Stimulated activated CD8-positive, alpha-beta memory T cell treated with anti-CD3 and anti-CD28 coated beads, Interleukin-4, amount 100 ng/mL, for 48 hours (primary cell): ENCODE measurements at places on chromosomes 6 and 20.

DNA sequence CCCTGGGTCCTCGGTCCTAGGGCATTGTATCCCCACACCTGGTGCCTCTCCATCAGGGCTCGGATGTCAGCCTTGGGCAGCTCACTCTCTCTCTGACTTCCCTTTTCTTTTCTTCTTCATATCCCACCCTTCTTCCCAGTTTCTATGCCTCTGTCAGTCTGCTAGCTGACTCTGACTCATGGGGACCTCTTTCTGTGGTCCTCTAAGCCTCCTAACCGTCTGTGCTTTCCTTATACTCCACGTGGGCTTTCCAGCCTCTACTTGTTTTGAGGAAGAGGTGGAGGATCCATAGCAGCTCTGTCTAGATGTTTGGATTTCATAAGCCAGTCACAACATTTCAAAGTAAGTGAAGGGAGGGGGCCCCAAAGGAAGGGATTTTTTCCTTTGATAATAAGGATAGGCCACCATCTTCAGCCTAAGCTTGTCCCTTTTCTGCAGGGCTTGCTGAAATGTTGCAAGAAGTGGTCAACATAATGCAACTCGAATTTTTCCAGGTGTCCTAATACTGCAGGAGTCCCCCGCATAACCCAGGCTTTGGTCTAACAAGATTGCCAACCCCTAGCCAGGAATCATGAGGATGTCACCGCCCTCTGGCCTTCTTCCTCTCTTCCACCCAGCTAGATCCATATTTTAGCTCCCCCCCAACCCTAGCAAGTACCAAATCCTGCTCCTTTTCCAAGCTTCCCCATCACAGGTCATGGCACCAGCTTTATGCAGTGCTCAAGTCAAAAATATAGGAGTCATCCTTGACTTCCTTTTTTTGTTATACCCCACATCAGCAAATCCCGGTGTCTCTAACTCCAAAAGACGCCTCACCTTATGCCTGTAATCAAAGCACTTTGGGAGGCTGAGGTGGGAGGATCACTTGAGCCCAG is 8.7 kb upstream of the PLTP start:
- DNase-seq = no peak

- no peak for DNase-seq
Observed at GRCh38 chr6:33772902-33773472, 15.9 kb downstream of the LEMD2 start.

DNA sequence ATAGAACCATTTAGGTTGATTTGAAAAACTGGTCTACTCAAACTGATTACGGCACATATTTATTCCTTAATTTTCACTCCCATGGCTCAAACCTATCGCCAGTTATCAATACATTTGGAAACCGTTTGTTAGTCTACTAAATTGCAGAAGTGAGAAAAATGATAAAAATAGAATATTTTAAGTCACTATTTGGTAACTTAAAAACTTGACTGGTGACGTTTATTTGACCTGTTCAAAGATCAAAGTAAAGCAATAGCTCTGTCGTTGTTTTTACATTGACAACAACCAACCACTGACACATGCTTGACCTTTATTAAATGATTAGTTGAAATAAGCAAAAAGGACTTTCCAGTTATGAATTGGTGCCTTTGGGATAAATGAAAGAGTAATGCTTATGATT is 402.9 kb upstream of the MAP3K7 start:
- DNase-seq = no peak

DNA sequence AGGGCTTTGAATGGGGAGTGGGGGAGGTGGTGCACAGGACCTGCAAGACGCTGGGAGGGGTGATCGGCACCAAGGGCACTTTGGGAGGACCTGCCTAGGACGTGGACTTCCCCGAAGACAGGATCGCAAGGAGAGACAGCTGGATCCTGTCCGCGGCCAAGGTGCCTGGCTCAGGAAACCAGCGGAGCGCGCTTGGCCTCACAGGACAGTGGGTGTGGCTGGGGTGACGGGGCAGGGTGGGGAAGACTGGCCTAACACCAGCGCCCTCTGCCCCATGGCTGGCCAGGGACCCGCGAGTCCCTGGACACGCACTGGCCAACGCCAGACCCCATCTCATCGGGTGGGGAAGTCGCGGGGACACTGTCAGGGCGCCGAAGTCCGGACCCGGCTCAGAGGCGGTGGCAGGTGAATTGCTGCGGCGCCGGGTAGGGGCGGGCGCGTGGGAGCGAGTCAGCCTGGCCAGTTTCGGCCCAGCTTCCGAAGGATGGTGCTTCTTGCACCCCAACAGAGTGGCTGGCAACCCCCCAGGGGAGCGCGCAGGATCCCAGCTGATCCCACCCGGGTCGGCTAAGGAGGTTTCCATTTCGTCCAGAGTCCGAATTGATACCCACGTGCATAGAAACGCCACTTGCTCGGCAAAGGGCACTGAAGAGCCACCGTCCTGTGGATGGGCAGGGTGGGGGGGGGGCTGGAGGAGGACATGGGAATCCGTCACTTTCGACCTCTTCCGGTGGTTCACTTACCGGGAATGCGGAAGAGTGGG is 785 bp upstream of the THBD start:
- no peak for DNase-seq

- no peak for DNase-seq
Observed at GRCh38 chr6:100268326-100268725, 196.4 kb downstream of the SIM1 start.

GRCh38 chr20:42598581-42598980 is 591.1 kb downstream of the PTPRT start:
- no peak for DNase-seq

DNA sequence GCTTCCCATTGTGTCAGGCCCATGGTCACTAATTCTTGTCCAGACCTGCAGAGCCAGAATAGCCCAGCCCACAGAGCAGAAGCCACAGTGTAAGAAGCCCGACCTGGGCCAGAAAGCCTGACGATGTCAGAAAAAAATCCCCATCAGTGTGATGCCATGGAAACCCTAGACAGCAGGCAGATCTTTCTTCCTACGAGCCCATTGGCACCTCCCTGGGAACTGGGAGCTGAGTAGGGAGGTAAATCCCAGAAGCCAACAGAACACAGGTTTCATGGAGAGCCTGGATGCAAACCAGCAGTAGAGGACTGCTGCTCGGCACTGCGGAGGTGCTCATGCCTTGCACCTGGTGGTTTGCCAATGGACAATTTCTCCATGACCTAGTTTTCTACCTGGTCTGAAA is 82.2 kb upstream of the SLC22A16 start:
- no peak for DNase-seq

DNA sequence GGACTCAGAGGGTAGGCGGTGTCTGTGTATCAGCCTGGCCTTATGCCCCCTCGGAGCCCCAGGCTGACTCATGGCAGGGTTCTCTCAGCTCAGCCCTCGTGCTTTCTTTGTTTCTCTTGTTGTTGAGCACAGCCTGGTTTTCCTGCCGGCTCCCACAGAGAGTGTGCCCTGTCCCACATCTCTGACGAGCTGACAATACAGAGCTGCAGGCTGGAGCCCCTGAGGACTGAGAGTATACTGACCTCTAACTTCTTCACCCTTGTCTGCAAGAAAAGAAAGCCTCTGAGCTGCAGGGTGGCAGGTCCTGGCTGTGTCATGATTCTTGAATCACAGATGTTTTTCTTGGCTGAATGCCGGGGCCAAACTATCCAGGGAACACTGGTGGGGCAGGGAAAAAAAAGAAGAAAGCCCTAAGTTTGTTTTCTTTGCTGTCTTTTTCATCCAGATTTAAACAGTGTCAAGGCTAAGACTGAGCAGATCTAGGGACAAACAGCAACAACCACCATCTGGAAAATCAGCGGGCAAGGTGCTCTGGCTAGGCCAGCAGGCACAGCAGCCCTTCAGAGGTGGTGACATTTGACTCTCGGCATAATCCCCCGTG is 63.3 kb upstream of the ZNF133 start:
- no peak for DNase-seq

DNA sequence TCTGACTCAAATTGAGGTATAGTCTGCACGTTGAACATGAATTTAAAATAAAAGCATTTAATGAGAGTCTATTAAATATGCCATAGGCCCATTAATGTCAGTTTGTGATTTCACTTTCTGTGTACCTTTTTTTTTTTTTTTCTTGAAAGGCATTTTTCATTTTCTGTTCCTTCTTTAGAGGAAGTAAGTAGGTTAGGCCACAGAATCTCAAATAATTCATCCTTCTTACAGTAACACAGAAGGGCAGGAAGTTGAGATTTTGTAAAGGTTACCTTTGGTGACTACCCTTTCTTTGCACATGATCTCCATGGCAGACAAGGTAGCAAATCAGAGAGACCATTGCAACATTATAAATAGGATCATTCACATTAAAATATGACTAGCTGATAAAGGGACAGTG is 9.6 kb downstream of the L3MBTL3 start:
- no peak for DNase-seq

GRCh38 chr20:57267158-57267821 is 849 bp upstream of the BMP7 start:
- no peak for DNase-seq

GRCh38 chr6:16688984-16689636 is 72.2 kb downstream of the ATXN1 start:
- DNase-seq = no peak

DNA sequence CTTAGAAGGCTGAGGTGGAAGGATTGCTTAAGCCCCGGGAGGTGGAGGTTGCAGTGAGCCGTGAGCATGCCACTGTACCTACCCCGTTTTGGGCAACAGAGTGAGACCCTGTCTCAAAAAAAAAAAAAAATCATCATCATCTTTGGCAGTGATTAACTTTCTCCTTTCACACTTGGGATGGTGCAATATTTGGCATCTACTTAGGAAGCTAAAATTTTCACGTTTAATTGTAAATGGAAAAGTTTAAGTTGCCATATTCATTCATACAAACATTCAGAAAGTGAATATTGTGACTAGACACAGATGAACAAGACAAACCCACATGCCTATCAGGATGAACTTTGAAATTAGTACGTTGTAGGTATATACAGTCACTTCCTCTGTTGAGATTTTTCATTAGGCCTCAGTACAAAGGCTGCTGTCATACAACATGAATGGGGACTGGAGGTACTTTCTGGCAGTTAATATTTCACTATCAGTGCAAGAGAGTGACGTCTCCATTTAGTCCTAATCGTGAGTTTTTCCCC is 10.3 kb downstream of the TOP1 start:
- no peak for DNase-seq

DNA sequence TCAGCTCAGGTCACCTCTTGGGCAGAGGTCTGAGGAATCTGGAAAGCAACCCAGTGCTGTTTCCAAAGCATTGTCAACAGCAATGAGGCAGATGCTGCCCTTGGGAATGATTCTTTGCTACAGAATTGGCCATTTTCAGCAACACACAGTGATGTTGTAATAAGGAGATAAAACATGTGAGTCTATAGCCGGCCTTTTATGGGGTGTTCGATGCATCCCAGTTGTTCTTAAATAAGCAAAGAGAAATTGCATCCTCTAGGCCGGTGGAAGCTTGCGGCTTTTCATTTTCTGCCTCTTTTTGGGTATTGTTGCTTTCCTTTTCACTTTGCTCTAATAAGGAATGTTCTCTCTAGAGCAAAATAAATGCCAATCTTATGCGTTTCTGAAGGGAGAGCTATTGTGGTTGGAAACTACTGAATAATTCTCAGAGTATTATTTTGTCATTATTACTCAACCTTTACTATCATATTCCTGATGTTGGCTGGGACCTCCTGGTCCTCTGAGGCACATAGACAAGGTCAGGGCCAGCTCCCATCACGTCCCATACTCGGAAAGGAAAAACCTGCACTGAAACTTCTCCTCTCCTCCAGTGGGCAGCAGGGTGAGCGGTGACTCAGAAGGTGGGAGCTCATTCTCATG is 214.2 kb downstream of the CDH26 start:
- no peak for DNase-seq

DNA sequence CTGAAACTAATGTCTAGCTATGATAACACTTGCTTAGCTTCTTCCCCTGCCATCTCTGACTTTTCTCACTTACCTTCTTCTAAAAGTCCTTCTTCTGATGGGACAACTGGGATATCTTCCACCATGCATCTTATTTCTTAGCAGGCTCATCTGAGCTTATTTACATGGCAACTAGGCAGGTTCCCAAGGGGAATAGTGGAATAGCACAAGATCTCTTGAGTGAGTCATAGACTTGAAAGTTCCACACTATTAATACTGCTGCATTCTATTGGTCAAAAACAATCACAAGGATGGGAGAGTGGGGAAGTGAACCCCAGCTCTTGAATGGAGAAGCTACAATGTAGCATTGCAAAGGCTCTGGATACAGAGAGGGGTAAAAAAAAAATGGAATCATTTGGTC is 142.1 kb downstream of the HAO1 start:
- no peak for DNase-seq

DNA sequence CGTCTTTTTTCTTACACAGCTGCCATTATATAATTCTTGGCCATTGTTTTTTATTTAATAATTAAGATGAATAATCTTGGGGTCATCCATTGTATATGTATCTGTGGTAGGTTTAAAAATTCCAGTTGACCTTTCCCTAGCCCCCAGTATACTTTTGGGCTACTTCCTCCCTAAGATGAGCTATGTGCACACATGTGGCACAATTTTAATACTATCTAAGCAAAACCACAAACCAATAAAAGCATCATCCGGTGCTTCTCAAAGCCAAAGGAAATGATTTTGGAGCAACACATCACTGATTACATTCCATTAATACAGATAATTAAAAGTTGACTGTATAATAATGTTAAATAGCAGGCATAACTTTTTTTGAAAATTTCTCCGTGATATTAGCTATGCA is 161.2 kb downstream of the ATXN1 start:
- DNase-seq = no peak

DNA sequence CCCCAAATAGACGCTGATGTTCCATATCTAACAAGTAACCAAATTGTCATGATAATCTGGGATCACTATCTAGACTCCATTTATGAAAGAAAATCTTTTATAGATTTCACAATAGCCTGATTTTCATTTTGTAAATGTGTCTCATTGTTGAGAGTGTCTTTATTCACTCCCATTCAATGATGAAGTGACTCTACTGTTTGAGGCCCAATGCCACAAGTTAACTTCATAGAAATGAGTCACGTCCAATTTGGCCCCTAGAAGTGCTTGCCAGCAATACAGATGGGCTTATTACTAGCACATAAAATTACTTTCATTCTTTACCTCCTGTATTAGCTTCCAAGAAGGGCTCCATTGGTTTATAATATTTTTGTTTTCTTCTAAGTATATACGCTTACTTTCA is 6.3 kb downstream of the IPCEF1 start:
- no peak for DNase-seq

- no peak for DNase-seq
Observed at GRCh38 chr20:1539816-1540419, 17.6 kb downstream of the SIRPD start.
